ENCODE measurements at places on chromosomes 7 and 10. TPM values are rescaled to one million over a fixed set of nuclear protein-coding genes. Genes with fewer than 3 reads are reported as not detected.

DNA sequence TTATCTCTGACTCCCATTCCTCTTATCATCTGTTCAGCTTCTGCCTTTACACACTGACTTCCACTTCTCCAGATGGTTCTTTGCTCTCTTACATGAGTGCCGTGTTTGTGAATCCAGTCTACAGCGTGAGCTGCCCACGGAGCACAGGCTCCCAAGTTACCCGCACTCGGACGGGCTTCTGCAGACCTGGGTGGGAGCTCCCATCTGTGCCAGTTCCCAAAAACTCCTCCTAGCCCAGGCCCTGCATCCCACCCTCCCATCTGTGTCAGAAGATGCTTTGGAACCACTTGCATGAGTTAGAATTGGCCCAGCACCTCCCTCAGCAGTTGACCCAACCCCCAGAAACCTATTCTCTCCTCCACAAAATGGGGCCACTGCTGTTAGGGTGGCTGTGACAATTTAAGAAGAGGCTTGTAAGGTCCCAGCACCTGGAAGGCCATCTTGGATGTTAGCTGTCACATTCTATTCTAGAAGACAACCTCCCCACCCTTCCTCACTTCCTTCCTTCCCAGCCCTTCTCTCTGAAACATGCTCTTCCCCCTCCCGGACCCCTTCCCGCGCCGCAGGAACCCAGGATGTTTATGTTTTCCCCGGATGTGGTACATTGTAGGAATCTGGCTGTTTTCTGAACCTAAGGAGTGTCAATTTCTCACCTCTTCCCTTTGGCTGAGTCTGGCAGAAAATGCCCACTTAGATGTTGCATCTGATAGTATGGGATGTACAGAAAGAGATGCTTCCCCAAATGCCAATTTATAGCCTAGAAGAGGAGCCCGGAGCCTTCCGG lies 79.2 kb downstream of the CCDC3 start:
- no peak for DNase-seq
- H3K4me1 ChIP-seq, result no peaks in the 10 kb centered on the region
- H3K36me3 ChIP-seq, result no peaks in the 10 kb centered on the region
- H3K27me3 ChIP-seq, result no peaks in the 10 kb centered on the region
- H3K4me3 ChIP-seq, result no peak overlapping the region

DNA sequence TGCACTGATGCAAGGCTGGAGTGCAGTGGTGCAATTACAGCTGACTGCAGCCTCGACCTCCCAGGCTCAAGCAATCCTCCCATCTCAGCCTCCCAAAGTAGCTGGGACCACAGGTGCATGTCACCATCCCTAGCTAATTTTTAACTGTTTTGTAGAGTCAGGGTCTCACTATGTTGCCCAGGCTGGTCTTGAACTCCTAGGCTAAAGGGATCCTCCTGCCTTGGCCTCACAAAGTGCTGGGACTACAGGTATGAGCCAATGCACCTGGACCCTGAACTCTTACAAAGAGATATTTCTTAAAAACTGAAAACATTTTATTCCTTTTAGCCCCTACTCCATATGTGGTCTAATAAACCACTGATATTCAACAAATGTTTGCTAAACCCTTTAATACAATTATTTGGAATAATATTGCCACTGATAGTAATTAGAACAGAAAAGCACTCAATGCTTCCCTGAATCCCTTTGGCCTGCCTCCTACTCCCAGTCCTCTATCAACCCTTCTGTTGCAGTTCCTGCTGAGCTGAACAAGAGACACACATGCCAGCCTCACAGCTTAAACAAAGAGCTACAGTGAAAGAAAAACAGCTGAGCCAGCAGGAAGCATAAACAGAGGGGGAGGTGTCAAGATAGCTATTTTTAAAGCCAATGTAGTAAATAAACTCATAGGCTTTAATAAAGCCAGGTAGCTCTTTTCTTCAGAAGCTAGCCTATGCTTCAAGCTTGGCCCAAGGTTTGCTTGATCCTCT lies 7.0 kb upstream of the GNAI1 start:
- DNase-seq, result no peak
- H3K4me1 ChIP-seq, result no peaks in the 10 kb centered on the region
- H3K27ac ChIP-seq, result no peak overlapping the region

The CDHR3 gene
- 44.6 TPM for total RNA-seq

The CCSER2 gene
- 28.7 TPM for total RNA-seq

The MUC12 gene
- total RNA-seq, result not detected

DNA sequence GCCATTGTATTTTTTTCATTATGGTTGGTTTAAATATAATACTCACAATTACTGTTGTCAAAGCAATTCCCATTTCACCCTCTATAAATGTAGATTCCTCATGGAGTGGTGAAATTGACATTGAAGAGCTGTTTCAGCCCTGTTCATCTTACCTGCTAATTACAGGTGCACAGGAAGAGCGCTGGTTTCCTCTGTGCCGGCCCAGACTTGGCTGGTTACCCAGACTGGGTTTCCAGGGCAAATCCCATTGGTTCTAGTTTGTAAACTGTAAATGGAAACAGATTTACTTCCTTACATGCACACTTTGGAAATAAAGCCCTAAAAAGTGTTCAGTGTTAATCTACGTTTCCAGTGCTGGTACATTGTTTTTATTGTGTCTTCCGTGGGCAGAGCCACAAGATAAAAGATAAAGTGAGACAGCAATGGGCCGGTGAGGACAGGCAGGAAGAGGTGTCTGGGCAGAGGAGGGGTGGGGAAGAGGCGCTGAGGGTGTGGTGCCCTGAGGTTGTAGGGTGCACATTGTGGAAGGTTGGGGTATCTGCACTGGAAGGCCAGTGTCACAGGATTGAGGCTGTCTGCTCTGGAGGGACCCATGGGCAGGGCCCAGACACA lies 71.6 kb upstream of the ZPBP start:
- no peak overlapping the region for H3K4me3 ChIP-seq
- no peaks in the 10 kb centered on the region for H3K27me3 ChIP-seq
- no peak for DNase-seq
- no peak overlapping the region for H3K27ac ChIP-seq
- H3K4me1 ChIP-seq, result no peaks in the 10 kb centered on the region

DNA sequence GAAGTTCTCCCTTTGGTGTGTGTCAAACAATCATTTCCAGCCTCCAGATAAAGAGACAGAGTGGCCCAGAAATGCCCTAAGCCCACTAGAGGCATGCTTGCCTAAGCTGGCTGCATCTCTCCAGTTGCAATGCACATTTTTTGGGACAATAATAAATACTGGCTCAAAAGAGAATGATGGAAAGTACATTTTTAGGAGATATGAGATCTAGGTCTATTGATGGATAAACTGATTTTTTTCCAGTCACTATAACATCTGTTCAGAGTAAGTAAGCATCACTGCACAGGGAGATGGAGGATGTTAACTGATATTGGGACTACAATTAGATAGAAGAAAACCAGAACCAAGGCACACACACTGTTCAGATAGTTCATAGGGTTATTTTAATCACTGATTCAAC lies 553.0 kb downstream of the GRM8 start:
- no peak overlapping the region for H3K27ac ChIP-seq
- no peak overlapping the region for H3K4me3 ChIP-seq
- H3K27me3 ChIP-seq, result no peaks in the 10 kb centered on the region
- no peaks in the 10 kb centered on the region for H3K36me3 ChIP-seq

- no peak overlapping the region for H3K27ac ChIP-seq
- peak; percentile 52 for DNase-seq
- H3K27me3 ChIP-seq, result no peaks in the 10 kb centered on the region
- H3K4me3 ChIP-seq, result peak overlapping the region; percentile 41
- no peaks in the 10 kb centered on the region for H3K36me3 ChIP-seq
Observed at GRCh38 chr10:116608686-116609594, 11.8 kb upstream of the PNLIPRP2 start.

DNA sequence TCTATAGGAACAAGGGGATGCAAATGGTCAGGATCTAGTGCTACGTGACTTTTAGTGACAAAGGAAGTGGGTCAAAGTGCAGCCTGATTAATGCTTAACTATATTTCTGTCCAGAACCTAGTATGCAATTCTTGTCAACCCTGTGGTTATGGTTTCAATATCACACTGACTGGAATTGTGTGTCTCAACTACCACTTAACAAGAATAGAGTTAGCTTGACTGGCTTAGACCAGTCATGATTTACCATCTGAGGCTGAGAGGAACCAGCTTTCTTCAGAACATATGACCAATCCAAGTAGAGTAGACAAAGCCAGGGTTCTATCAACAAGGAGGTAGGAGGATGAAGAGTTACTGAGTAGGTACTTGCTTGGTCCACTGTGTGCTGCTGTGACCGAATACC lies 54.4 kb downstream of the MYPN start:
- no peak for DNase-seq
- H3K4me1 ChIP-seq, result no peaks in the 10 kb centered on the region
- H3K27me3 ChIP-seq, result no peaks in the 10 kb centered on the region
- H3K4me3 ChIP-seq, result no peak overlapping the region
- no peaks in the 10 kb centered on the region for H3K36me3 ChIP-seq

DNA sequence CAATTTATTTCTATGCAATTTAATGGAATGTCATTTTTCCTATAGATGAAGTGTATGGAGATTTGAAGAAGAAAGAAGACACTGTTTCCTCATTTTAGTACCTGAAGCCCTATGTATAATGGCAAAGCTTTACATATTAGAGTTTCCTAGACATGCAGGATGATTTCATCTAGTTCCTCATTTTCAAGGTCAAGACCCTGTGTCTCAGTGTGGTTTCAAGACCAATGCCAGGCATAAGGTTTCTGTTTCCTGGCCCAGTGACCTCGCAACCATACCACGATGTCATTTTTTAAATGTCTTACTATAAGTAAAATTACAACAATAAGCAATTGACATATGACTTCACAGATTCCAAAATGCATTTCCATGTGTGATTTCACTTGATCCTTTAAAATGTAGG lies 336.5 kb upstream of the PRKCQ start:
- H3K4me3 ChIP-seq, result no peak overlapping the region
- no peaks in the 10 kb centered on the region for H3K27me3 ChIP-seq
- DNase-seq, result no peak
- H3K27ac ChIP-seq, result no peak overlapping the region
- peaks cover 9% of the 10 kb centered on the region for H3K4me1 ChIP-seq

- DNase-seq, result no peak
- H3K4me3 ChIP-seq, result no peak overlapping the region
Observed at GRCh38 chr7:101978683-101979082, 161.3 kb downstream of the CUX1 start.

GRCh38 chr7:43646603-43647338 lies 63.9 kb downstream of the STK17A start:
- peaks cover 60% of the 10 kb centered on the region for H3K4me1 ChIP-seq
- peaks cover 7% of the 10 kb centered on the region for H3K36me3 ChIP-seq
- H3K4me3 ChIP-seq, result peak overlapping the region; percentile 16

Data from upper lobe of left lung (tissue), 6 donors.